ENCODE measurements at places on chromosomes 7 and 10.
A peak's percentile ranks its signal among the peaks of the same experiment; 100 is the strongest.

- no peak for DNase-seq
- H3K36me3 ChIP-seq = peaks cover 5% of the 10 kb centered on the region
- H3K4me3 ChIP-seq = no peak overlapping the region
- no peaks in the 10 kb centered on the region for H3K27me3 ChIP-seq
- H3K4me1 ChIP-seq = no peaks in the 10 kb centered on the region
- no peak overlapping the region for H3K27ac ChIP-seq
Measured at GRCh38 chr10:132346806-132347205, 14.8 kb downstream of the LRRC27 start.

- H3K4me3 ChIP-seq = no peak overlapping the region
- peak overlapping the region; percentile 6 for H3K27ac ChIP-seq
- H3K4me1 ChIP-seq = peaks cover 20% of the 10 kb centered on the region
Measured at GRCh38 chr10:8183241-8183704, 128.8 kb downstream of the GATA3 start.

DNA sequence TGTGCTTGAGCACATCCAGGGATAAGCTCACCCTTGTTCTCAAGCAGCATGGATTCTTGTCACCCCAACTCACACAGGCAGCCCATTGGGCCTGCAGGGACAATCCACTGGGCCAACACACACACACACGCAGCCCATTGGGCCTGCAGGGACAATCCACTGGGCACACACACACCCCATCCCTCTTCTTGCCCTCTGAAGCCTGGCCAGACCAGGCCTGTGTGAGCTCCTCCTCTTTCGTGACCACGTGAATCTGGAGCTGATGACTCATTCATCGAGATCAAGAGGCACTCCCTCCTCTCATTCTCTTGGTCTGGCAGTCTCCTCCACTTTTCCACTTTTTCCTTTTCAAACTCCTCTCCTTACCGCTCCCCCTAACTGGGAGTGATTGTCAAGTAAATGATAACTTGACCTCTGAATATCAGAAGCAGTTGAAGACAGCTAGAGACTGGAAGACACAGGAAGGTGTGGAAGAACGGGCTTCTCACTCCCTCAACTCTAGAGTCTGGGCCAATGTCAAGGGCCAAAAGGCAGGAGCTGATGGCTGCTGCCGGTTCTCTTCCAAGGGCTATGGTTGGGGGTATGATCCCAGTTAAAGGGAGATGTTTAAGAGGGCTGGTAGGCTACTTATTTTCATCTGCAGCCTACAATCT lies 89.7 kb downstream of the HIPK2 start:
- H3K36me3 ChIP-seq = peaks cover 39% of the 10 kb centered on the region
- H3K4me1 ChIP-seq = peaks cover 36% of the 10 kb centered on the region
- no peak overlapping the region for H3K4me3 ChIP-seq
- no peaks in the 10 kb centered on the region for H3K27me3 ChIP-seq

GRCh38 chr10:12826800-12827372 lies 174.6 kb downstream of the CCDC3 start:
- DNase-seq = no peak
- H3K27ac ChIP-seq = no peak overlapping the region
- H3K4me3 ChIP-seq = no peak overlapping the region
- peaks cover 11% of the 10 kb centered on the region for H3K36me3 ChIP-seq
- no peaks in the 10 kb centered on the region for H3K27me3 ChIP-seq

- no peaks in the 10 kb centered on the region for H3K4me1 ChIP-seq
- no peak overlapping the region for H3K27ac ChIP-seq
- H3K27me3 ChIP-seq = no peaks in the 10 kb centered on the region
- no peak overlapping the region for H3K4me3 ChIP-seq
Measured at GRCh38 chr10:43707770-43708169, 59.1 kb upstream of the ZNF32 start.

GRCh38 chr7:139703487-139704307 lies 74.1 kb downstream of the HIPK2 start:
- no peak for DNase-seq
- H3K27me3 ChIP-seq = no peaks in the 10 kb centered on the region
- H3K27ac ChIP-seq = no peak overlapping the region
- H3K4me1 ChIP-seq = peaks cover 10% of the 10 kb centered on the region

DNA sequence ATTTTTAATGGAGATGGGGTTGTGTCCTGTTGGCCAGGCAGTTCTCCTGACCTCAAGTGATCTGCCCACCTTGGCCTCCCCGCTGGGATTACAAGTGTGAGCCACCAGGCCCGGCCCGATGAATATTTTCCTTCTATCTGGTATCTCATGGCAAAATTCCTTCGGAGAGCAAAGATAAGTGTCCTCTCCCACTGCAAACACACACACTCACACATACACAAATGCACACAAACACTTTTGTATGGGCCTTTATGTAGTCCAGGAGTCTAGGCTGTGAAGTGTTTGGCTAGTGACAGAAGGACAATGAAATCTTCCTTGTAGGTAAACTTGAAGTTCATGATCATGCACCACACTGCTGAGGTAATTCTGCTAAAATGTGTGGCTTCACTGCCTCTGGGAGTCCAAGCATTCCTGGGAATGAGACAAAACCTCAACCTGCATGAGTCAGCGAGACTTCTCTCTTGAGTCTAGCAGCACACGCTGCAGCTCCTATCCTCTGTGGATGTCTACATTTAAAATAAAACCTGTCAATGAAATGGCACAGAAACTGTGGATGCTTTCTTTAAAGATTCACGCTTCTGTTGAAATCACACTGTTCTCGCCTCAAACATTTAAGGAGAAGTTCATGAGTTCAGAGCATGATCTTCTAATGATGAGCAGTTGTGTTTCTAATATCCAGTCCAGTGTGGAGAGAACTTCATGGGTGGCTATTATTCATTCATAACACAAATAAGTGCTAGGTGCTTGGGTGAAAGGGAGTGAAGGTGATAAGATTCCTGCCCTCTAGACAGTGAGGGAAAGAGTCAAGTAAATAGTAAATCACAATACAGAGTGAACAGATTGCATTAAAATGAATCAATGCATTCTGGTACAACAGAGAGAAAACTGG lies 96.5 kb downstream of the NRP1 start:
- no peaks in the 10 kb centered on the region for H3K36me3 ChIP-seq
- H3K4me3 ChIP-seq = no peak overlapping the region
- no peaks in the 10 kb centered on the region for H3K27me3 ChIP-seq

DNA sequence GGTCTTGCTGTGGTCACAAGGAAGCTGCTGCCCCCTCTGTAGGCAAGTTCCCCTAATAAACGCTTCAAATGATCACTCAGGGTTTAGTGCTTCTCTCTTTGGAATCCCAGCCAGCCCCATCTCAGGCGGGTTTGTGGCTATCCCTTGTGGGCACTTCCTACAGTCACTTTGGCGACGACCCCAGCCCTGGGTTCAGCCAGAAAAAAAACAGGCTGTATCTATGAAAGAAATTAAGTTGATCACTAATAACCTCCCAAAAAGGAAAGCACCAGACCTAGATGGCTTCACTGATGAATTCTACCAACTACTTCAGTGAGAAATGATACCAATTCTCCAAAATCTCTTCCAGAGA lies 208.2 kb downstream of the MAD1L1 start:
- H3K27me3 ChIP-seq = no peaks in the 10 kb centered on the region
- DNase-seq = no peak
- no peak overlapping the region for H3K27ac ChIP-seq
- H3K36me3 ChIP-seq = peaks cover 37% of the 10 kb centered on the region

- no peak overlapping the region for H3K4me3 ChIP-seq
- DNase-seq = no peak
- H3K4me1 ChIP-seq = peaks cover 12% of the 10 kb centered on the region
- H3K27ac ChIP-seq = no peak overlapping the region
Measured at GRCh38 chr7:116171094-116171493, 39.2 kb upstream of the TES start.

DNA sequence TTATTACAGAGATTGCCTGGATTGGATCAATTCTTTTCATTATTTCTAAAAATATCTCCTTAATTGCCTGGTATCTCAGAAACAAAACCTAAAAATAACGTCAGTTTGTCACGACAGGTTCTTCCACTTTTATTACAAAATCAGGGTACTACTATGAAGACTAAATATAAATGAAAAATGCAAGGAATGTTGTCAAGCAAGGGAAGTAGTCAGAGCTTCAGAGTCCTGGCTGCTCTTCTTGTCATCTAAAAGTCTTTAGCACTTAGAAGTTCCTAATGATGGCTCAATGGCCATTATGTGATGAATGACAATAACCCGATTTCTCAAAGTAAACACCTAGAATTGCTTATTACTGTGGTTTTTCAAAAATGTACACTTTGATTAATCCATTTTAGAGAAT lies 192.2 kb downstream of the SEMA3A start:
- H3K27me3 ChIP-seq = no peaks in the 10 kb centered on the region
- no peak overlapping the region for H3K4me3 ChIP-seq
- no peak overlapping the region for H3K27ac ChIP-seq
- no peaks in the 10 kb centered on the region for H3K36me3 ChIP-seq
- no peak for DNase-seq

- peak overlapping the region; percentile 87 for H3K4me3 ChIP-seq
- peaks cover 2% of the 10 kb centered on the region for H3K27me3 ChIP-seq
- H3K36me3 ChIP-seq = peaks cover 13% of the 10 kb centered on the region
- H3K4me1 ChIP-seq = peaks cover 53% of the 10 kb centered on the region
- no peak for DNase-seq
Measured at GRCh38 chr10:71319800-71320392, 837 bp downstream of the SLC29A3 start.

DNA sequence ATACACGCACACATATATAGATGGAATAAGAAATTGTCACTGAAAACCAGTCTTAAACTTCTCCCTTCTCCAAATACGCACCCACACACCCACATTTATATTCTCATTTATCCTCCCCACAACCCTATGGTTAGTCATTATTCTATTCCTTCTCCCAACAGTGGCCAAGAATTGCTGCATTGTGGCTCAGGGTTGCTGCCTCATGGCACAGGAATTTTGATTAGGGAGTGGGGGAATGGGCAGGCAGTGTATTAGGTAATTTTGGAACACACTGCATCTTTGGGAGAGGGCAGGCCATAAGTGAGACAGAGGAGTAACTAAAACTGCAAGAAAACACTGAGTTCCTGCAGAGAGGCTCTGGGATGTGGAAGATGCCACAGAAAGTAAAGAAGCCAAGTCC lies 35.7 kb downstream of the NAPEPLD start:
- no peak overlapping the region for H3K27ac ChIP-seq
- no peak overlapping the region for H3K4me3 ChIP-seq
- peaks cover 58% of the 10 kb centered on the region for H3K36me3 ChIP-seq
- no peak for DNase-seq
- H3K4me1 ChIP-seq = peaks cover 2% of the 10 kb centered on the region

- H3K27ac ChIP-seq = no peak overlapping the region
- peak overlapping the region; percentile 71 for H3K4me3 ChIP-seq
- no peak for DNase-seq
- H3K4me1 ChIP-seq = peaks cover 8% of the 10 kb centered on the region
- no peaks in the 10 kb centered on the region for H3K36me3 ChIP-seq
Measured at GRCh38 chr10:122462533-122463465, 1.4 kb downstream of the HTRA1 start.

- no peak overlapping the region for H3K4me3 ChIP-seq
- peaks cover 9% of the 10 kb centered on the region for H3K27me3 ChIP-seq
- no peaks in the 10 kb centered on the region for H3K4me1 ChIP-seq
- no peak for DNase-seq
Measured at GRCh38 chr10:76970711-76971519, 666.7 kb downstream of the KCNMA1 start.

DNA sequence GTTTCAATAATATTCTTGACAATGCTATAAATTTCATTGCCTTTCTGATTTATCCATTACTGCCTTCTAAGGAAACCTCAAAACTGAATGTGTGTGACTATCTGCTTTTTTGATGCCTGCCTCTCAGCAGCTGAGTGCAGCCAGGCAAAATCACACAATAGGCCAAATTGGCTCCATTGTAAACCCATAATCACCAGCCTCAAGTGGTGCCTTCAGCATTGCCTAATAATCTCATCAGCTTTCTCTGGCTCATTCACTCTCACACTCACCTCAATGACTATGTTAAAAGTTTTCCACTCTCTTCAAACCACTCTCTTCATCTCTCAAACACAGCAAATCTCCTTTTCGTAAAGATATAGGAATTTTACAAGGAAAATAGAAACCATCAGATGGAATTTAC lies 182.5 kb upstream of the COL1A2 start:
- DNase-seq = no peak
- H3K27me3 ChIP-seq = no peaks in the 10 kb centered on the region
- H3K36me3 ChIP-seq = no peaks in the 10 kb centered on the region
- H3K27ac ChIP-seq = no peak overlapping the region
- no peaks in the 10 kb centered on the region for H3K4me1 ChIP-seq

- no peaks in the 10 kb centered on the region for H3K27me3 ChIP-seq
- no peak for DNase-seq
- no peaks in the 10 kb centered on the region for H3K36me3 ChIP-seq
- no peak overlapping the region for H3K4me3 ChIP-seq
Measured at GRCh38 chr10:14118953-14119352, 211.8 kb downstream of the FRMD4A start.

GRCh38 chr7:151762583-151763245 lies 114.2 kb downstream of the PRKAG2 start:
- no peak for DNase-seq
- no peaks in the 10 kb centered on the region for H3K27me3 ChIP-seq
- no peak overlapping the region for H3K27ac ChIP-seq
- peaks cover 4% of the 10 kb centered on the region for H3K36me3 ChIP-seq

DNA sequence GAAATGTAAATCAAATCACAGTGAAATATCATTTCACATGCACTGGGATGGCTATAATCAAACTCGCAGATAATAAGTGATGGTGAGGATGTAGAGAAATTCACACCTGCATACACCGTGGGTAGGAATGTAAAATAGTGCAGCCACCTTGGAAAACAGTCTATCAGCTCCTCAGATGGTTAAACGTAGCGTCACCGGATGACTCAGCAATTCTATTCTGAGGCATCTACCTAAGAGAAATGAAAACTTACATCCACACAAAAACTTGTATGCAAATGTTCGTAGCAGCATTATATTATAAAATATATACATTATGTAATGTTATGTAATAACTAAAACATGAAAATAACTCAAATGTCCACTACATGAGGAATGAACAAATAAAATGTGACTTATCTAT lies 38.9 kb downstream of the SH3PXD2A start:
- H3K4me1 ChIP-seq = peaks cover 6% of the 10 kb centered on the region
- H3K36me3 ChIP-seq = no peaks in the 10 kb centered on the region
- H3K27ac ChIP-seq = no peak overlapping the region
- DNase-seq = no peak
- H3K27me3 ChIP-seq = peaks cover 16% of the 10 kb centered on the region

DNA sequence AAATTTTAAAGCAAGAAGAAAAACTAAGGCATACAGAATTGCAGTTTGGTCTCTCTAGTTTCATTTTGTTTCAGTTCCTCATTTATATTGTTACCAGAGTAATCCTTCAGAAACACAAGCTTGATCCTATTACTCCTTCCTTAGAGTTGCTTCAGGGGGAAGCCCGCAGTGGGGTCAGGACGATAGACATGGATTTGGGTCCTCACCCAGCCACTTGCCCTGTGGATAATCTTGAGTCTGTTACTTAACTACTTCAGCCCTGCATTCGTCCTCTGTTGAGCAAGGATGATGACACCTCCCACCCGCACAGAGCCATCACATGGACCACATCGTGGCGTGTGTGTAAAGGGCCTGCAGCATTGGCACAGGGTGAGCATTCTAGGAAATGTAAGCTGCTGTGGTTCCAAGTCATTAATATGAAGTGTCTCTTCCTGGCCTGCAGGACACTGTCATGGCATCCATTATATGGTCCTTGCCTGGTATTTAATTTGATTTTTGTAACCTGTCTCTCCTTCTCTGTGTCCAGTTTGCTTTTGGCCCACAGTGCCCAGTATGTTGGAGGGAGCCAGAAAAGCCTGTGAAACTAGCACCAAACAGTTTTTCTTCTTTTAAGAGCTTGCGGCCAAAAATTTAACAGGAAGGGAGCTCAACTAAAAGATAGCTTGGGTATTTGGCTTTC lies 111.2 kb downstream of the EEPD1 start:
- no peak overlapping the region for H3K27ac ChIP-seq
- no peak for DNase-seq
- H3K36me3 ChIP-seq = no peaks in the 10 kb centered on the region
- peaks cover 12% of the 10 kb centered on the region for H3K4me1 ChIP-seq
